ENCODE measurements at places on chromosomes 3 and 15.

DNA sequence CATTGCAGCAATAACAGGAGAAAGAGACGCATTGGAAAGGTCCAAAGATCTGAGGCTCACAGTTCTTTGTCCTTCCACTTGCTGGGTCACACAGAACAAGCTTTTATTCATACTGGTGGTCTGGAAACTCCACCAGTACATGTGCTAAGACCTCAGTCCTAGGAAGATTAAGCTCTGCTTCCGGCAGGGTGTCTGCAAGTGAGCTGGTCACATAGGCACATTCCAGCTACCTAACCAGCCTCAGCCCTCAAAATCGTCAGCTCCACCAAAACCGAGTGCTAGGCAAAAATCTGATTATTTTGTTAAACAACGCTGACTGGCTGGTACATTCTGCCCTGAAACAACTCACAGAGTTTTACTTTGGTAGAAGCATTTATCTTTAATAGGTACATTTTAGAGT, 2.2 kb downstream of the ZBED2 start:
- no peak for DNase-seq

DNA sequence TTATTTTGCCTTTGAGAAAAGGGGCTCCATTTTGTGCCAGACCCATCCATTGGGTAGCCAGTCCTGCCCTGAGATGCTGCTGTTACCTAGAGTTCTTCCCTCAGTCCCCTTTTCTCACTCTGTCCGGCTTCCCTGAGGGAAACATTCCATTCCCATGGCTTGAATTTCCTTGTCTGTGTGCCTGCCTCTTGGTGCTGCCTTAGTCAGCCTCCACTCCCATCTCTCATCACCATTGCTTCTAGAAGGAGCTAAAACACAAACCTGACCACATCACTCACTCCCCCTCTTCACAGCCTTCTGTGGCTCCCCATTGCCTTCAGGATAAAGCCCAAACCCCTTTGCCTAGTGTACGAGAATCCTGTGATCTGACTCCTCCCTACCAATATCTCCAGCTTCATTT, 25.2 kb upstream of the C2CD4B start:
- no peak for DNase-seq

DNA sequence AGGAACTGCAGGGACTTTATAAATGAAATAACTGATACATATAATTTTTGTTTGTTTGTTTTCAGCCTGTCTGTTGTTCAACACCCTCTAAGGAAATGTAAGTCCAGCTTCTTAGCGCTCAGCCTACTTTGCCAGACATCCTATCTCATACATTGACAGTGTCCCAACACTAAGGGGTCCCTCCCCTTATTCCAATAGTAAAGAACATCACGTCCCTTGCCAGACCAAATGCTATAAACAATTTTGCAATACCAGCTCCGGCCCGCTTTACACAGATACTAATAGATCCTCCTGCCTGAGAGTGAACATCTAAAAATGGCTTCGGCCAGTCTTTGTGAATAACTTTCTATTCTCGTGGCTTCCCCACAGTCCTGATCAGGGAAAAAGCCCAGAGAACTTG, 4.5 kb upstream of the TAFA4 start:
- no peak for DNase-seq

DNA sequence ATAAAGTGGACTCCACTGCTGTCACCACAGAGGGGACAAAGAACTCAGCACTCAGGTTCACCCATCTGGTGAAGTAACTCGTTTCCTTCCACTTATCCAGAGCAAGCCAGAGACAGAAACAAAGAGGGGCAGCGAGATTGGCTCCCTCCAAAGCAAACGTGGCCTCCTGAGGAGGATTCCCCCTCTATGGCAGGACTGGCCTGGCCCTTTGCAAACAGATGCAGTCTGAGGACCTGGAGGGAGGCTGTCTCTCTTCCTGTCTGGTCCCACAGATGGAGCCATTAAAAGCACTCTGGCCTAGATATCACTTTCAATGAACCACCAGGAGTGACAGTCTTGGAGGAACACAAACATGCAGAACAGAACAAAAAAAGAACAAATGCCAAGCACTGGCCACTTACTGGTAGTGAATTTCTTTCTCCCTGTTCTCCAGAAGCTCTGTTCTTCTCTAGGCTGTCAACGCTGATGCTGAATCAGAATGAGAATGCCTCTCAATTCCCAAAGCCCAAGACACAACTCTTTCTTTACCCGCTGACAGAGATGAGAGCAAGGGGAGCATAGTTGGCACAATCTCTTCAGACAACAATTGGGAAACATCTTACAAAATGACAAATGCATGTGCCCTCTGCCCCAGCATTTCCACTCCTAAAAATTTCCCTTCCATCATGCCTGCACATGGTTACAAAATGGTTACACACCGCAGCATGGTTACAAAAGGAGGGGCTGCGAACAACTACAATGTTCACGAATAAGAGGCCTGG, 14.3 kb downstream of the KLHL25 start:
- no peak for DNase-seq

Measured in activated CD8-positive, alpha-beta memory T cell treated with anti-CD3 and anti-CD28 coated beads, Interleukin-2, amount 50 U/mL, for 48 hours (primary cell).